Aorta (tissue), 5 donors: ENCODE measurements at places on chromosomes 2 and 18. TPM values are rescaled to one million over a fixed set of nuclear protein-coding genes. Genes with fewer than 3 reads are reported as not detected.

The ST6GAL2 gene
- 49.1 TPM for total RNA-seq

The SP9 gene
- total RNA-seq = not detected

The ZNF2 gene
- 3.1 TPM for total RNA-seq

The PCARE gene
- total RNA-seq = not detected

The OTOF gene
- total RNA-seq = 0.24 TPM

The LHCGR gene
- total RNA-seq = 0.42 TPM

The LRRC30 gene
- total RNA-seq = not detected

The MERTK gene
- total RNA-seq = 61.3 TPM

The AGXT gene
- not detected for total RNA-seq

The RAD51AP2 gene
- total RNA-seq = not detected

The CLEC4F gene
- total RNA-seq = 0.72 TPM

The KCNG2 gene
- total RNA-seq = 1.1 TPM

The SPP2 gene
- not detected for total RNA-seq

The DOK6 gene
- 6.3 TPM for total RNA-seq

GRCh38 chr2:129347486-129348217, 631.8 kb upstream of the RAB6C start:
- DNase-seq = no peak

GRCh38 chr2:238389988-238390589, 36.6 kb upstream of the ASB1 start:
- no peak for DNase-seq

GRCh38 chr18:24209558-24209957, 70.7 kb downstream of the CABYR start:
- no peak for DNase-seq

DNA sequence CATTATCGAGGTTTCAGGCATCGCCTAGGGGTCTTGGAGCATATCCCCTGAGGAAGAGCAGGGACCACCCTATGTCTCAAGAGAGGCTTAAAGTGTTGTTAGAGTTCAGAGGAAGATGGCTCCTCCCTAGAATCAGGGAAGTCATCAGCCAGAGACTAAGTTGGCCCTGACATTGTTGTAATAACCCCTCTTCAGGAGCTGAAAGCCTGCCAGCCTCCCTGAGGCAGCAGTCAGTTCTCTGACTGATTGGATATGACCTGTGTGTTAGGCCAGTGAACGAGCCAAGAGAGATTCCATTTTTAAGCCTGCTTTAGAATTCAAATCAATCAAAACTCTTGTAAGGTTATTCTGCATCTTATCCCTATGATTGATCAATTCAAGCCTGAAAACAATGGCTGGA, 34.9 kb downstream of the ARHGAP28 start:
- DNase-seq = no peak

GRCh38 chr2:202161151-202161835, 77.1 kb downstream of the SUMO1 start:
- no peak for DNase-seq

DNA sequence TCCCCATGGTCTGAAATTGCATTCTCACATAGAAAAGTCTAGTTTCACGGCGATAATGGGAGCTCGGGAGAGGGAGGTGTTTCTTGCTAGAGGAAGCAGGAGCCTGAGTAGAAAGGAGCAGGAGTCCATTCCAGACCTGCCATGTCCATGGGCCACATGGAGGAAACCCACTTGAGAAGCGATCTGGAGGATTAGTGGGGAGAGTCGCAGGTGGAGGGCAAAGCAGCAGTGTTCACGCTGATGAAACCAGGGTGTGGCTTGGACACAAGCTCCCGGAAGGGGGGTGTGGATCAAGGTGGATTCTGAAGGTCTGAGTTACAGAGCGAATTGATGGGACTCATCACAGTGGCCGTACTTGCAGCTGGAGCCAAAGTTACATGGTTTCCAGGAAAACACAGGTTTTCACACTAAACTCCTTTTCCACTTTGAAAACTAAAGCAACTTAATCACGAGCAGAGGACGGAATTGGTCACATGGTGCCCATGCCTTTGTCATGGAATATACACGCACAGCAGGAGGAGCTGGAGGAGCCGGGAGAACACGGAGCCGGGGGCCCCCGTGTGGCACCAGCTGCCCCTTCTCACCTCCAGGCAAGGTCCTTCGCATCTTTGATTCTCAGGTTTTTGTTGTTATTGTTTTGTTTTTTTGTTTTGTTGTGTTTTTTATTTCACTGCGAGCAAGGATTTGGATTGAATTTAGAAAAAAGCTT, 255.1 kb upstream of the MYT1L start:
- DNase-seq = no peak

GRCh38 chr2:130241041-130241707, 42.9 kb upstream of the TUBA3E start:
- DNase-seq = no peak

DNA sequence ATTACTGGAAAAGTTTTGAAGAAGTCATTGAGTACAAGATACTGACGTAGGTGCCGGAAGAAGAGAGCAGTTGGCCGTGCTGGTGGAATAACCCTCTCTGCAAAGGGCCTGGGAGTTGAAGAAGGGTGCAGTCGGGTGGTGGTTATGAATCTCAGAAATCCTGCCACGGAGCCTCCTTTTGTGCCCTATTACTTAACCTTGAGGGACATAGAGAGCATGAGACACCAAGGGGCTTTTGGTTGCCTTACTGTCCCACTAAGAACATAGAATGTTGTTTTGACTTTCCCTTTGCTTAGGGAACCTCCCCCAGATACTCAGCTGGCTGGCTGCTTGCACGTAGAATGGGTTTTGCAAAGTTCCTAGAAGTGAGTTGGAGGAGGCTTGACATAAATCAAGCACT, 1.3 kb upstream of the CD28 start:
- DNase-seq = no peak

DNA sequence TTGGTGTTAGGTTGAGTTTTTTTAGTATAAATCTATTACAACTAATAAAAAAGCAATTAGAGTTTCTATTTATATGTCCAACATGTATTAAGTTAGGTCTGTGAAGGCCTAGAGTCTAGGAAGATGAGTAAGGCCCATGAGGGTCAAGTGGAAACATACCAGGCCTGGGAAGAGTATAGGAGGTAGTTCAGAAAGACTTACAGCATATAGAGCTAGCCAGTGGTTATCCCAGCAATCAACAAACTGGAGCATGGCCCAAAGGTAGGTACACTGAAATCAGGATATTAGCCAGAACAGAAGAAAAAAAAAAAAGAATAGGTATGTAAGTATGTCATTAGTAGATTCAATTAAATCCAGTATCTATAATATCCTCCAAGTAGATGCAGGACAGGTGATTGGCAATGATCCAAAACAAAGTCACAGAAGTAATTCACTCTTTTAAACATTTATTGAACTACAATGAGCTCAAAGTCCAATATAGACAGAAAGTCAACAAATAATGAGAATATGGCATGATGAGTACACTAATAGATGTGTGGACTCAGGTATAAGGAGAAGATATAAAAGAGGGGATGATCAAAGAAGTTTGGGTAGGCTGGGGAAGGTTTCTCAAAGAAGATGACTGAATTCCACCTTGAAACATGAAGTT, 70.3 kb downstream of the IKZF2 start:
- DNase-seq = no peak

- no peak for DNase-seq
Observed at GRCh38 chr2:233966388-233966787, 49.2 kb downstream of the TRPM8 start.

DNA sequence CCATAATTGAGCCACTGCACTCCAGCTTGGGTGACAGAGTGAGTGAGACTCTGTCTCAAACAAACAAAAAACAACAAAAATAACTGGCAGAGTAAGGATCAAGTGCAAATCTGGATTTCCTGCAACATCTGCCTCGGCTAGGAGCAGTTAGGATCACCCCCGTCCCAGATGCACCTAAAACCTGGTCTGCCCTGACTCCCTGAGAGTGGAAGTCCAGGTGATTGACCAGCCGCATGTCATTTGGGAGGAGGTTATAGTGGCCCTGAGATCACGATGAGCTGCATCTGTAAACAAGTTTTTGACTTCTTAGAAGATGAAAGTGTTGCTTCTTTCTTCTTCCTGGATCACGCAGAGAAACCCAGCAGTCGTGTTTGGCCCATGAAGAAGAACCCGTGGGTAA, 5.0 kb upstream of the ESPNL start:
- no peak for DNase-seq

- no peak for DNase-seq
Observed at GRCh38 chr2:149924028-149924427, 336.5 kb upstream of the MMADHC start.

DNA sequence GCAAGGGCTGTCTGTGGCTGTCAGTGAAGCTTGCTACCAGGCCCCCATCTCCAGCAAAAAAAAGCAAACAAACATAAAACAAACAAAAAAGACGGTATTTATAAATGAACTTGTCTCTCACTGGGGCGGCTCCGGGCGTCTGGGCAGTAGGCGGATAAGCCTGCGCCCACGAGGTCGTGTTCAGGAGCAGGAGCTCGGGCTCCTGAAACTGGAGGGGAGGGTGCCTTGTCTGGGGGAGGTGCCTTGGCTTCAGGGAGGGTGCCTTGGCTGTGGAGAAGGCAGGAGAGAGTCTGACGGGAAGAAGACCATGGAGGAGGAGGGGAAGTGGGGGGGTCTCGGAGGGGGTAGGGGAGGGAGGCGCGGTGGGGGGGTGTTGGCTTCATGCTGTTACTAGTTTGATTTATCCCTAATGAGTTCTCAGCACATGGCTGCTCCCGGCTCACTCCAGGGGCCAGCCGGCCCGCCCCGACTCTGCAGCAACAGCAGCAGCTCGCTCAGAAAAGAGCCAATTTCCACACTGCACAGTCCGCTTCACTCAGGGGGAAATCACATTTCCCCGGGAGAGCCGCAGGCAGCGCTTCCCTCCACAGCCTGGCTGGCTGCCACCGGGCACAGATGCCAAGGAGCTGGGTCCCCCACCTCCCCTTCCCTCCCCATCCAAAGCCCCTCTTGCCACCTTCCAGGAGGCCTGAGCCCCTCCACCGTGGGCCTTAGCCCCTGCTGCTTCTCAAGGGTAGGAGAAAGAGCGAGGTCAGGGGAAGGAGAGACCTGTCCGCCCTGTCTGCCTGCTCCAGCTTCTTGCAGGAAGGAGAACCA, 38.7 kb downstream of the PSD4 start:
- DNase-seq = peak; percentile 78

DNA sequence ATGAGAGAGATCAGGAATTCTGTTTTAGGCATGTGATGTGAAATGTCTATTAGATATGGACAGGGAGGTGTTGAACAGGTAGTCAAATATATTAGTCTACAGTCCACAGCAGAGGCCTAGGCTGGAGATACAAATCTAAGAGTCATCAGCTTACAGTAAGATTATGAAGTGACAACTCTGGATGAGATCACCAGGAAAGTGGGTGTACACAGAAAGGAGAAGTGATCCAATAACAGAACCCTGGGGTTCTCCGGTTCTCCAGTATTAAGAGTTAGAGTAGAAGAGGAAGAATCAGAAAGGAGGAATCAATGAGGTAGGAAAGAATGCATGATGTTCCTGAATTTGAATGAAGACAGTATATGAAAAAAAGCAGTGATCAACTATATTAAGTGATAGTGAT, 362.3 kb downstream of the FIGN start:
- DNase-seq = no peak

DNA sequence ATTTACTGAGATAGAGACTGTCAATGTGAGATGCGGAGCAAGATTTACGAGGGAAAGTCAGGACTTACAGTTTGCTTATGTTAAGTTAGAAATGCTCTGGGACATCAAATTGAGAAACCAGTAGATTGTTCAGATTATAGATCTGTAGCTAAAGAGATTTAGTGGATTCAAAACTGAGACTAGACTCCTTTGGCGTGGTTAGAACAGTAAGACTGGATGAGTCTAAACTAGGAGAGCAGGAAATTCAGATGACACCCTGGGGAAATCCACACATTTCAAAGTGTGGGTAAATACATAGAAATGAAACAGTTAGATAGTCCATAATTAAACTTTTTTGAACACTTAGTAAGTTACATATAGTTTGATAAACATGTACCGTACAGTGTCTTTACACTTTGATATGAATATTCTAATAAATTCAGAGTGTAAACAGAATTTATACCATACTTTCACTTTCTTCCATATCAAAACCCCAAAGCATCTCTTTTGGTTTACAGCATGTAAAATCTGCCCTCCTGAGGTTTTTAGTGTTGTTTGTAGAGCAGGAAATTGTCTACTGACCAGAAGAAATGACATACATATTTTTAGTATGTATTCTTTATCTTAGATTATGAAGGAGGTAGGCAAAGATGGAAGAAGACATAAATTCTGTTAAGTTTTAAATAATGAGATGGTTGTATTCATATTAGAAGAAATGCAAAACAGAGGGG, 231.5 kb downstream of the NYAP2 start:
- no peak for DNase-seq

- DNase-seq = no peak
Observed at GRCh38 chr18:25360301-25360899, 8.4 kb upstream of the ZNF521 start.

- DNase-seq = no peak
Observed at GRCh38 chr2:45254025-45254424, 244.8 kb upstream of the SIX2 start.

GRCh38 chr2:175175896-175176295, 5.6 kb downstream of the ATP5MC3 start:
- DNase-seq = no peak

DNA sequence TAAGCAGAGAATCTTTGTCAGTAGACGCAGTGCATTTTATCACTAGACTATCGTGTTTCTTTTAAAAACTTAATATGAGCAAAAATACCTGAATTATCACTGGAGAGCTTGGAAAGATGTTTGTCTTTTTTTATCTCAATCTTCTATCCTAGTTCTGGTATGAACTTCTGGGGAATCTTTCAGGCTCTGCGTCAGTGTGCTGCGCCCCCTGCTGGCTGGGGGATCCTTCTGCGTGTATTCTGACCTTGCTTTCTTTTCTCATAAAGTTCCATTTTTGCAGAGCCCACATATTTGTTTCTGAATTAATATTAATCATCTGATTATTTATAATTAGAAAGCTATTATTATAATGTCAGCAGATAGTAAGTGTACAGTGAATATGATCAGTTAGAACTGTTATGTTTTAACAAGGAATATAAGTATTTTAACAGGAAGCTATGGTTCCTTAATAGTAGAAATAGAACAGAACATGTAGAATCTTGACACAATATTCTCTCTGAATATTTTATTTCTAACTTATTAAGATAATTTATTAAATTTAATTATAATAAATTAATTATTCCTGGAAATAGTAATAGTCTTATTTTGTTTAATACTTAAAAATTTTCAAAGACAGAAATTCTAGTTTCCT, 945.0 kb upstream of the CRIM1 start:
- DNase-seq = peak; percentile 85

- no peak for DNase-seq
Observed at GRCh38 chr2:3440477-3440876, 61.0 kb downstream of the TRAPPC12 start.

- DNase-seq = no peak
Observed at GRCh38 chr2:74886811-74887210, 52.9 kb downstream of the HK2 start.

GRCh38 chr18:23250893-23251656, 115.8 kb downstream of the CABLES1 start:
- DNase-seq = peak; percentile 83

- DNase-seq = no peak
Observed at GRCh38 chr2:64904413-64905329, 84.5 kb upstream of the SLC1A4 start.

- no peak for DNase-seq
Observed at GRCh38 chr18:13993730-13994129, 78.4 kb upstream of the MC2R start.
